ENCODE measurements at places on chromosomes 4 and X. TPM values are rescaled to one million over a fixed set of nuclear protein-coding genes. Genes with fewer than 3 reads are reported as not detected.

GRCh38 chr4:187724456-187724855 is 271.1 kb upstream of the ZFP42 start:
- no peaks in the 10 kb centered on the region for H3K4me1 ChIP-seq
- H3K4me3 ChIP-seq: no peak overlapping the region
- DNase-seq: no peak

The TKTL2 gene
- total RNA-seq: not detected

The RS1 gene
- not detected for total RNA-seq

The EOLA2 gene
- total RNA-seq: 35.4 TPM
